OCI-LY7 (cell line): ENCODE measurements at places on chromosomes 2 and 18. TPM values are rescaled to one million over a fixed set of nuclear protein-coding genes. Genes with fewer than 3 reads are reported as not detected.
A peak's percentile ranks its signal among the peaks of the same experiment; 100 is the strongest.

DNA sequence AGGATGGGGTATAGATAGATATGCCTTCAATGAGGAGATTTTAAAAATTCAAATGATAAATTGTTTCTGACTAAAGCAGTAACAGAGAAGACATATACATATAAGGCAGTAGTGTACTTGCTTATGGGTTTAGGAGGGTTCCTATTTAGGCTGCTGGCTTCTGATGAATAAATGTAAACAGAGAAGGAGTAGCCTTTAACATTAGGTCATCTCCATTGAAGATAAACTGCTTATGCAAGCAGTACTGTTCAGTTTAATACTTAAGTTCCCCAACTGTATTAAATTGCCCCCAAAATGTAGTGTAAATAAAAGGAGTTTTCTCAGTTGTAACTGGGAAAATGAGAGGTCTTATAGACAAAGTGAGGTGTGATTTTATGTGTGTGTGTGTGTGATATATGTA is 217.7 kb upstream of the TMEFF2 start:
- no peak for DNase-seq

DNA sequence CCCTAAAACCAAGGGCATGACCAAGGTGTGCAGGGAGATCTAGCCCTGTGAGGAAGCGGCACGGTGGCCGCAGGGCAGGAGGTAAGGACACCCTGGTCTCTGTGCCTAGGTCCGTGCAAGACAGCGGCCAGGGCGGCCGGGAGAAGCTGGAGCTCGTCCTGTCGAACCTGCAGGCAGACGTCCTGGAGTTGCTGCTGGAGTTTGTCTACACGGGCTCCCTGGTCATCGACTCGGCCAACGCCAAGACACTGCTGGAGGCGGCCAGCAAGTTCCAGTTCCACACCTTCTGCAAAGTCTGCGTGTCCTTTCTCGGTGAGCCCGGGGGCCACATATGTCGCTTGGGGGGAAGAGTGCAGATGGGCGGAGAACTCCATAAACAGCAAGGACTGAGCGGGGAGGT is 235.4 kb downstream of the ATAD2B start:
- DNase-seq = no peak

DNA sequence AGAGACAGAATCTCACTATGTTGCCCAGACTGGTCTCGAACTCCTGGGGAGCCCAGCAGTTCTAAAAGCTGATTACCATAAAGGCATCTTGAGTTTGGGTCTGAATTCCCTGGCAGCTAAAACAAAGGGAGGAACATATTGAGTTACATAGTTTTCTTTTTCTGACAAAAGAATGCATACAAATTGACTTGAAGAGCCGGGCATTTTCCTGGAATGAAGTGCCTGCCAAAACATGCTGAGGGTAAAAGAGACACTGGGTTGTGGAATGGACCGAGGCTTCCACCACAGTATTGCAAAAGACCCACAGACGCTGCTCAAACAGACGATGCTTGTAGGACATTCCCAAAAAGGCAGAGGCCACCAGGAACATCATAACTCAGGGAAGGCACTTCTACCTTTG is 35.1 kb upstream of the ROCK2 start:
- no peak for DNase-seq

GRCh38 chr2:85578243-85579180 is 1.1 kb downstream of the VAMP8 start:
- DNase-seq = peak; percentile 81

DNA sequence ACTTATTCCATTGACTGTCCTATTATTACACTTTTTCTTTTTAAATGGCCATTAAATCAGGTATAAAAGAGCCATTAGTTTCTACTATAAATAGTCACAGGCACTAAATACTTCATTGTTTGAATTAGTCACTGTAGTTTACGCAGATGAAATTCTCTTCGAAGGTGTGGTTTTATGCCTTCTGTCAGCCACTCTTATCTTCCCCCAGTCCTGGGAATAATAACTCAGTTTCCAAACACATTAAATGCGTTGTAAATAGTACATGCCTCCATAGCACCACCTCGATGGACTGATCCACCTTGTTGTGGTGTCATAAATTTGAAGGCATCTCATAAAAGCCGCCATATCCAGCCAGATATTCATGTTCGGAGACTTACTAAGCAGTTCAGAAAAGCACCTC is 72.1 kb upstream of the PARD3B start:
- DNase-seq = no peak

The SERPINB12 gene
- not detected in 2 replicates for total RNA-seq
